ENCODE measurements at places on chromosomes 4 and X. TPM values are rescaled to one million over a fixed set of nuclear protein-coding genes. Genes with fewer than 3 reads are reported as not detected.

DNA sequence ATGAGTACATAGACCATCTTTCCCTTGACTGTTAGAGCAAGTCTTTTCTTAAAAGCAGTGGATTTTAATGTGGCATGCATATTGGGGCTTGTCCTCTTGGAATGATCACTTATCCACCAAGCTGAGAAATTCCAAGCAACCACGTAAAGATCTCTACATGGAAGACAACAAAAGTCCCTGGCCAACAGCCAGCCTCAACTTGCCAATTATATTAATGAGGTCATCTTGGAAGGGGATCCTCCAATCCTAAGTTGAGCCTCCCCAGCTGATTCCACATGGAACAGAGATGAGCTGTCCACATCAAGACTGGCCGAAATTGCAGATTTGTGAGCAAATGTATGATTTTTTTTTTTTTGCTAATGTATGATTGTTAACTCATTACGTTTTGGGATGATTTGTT lies 20.6 kb upstream of the FTHL17 start:
- no peak for DNase-seq

MAGEB16 gene
- polyA plus RNA-seq: not detected

DNA sequence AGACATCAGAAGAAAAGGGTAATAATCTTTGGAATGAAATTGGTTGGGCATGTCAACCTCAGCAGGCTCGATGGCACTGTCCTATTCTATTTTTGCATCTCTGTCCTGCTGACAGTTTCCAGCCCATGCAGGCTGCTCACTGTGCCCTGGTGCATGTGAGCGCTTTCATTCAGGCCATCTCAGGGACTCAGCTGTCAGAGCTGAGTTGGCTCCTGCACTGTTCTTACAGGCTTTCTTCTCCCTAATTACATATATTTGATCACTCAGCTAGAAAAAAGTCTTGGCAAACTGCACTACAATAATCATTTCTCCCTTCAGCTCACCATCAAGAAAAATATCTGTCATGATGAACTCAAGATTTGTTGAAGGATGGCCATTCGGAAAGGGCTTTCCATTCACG lies 84.7 kb downstream of the RASL11B start:
- DNase-seq: no peak

GRCh38 chr4:91031761-91032160 lies 904.6 kb downstream of the CCSER1 start:
- no peak for DNase-seq

- no peak for DNase-seq
Measured at GRCh38 chrX:39823854-39824253, 273.9 kb downstream of the BCOR start.

- no peak for DNase-seq
Measured at GRCh38 chr4:94743838-94744237, 13.9 kb upstream of the BMPR1B start.

DNA sequence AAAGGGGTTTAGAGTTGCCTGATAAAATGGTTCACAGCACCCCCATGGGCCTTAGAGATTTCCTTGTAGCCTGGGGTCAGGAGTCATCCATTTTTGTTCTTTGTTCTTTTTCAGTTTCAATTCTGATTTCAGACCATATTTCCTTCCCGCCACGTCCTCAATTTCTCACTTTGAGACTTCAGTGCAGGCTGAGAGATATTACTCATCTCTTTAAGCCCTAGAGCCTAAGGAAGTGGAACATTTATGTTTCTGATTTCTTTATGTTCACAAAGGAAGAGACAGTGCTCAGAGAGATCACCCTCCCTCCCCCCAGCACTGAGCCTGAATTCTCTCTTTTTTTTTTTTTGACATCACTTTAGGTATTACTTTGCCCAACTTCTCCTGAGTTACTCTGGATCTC lies 56.3 kb downstream of the MSN start:
- DNase-seq: no peak

- no peak for DNase-seq
Measured at GRCh38 chrX:40514376-40514775, 66.4 kb upstream of the ATP6AP2 start.

DNA sequence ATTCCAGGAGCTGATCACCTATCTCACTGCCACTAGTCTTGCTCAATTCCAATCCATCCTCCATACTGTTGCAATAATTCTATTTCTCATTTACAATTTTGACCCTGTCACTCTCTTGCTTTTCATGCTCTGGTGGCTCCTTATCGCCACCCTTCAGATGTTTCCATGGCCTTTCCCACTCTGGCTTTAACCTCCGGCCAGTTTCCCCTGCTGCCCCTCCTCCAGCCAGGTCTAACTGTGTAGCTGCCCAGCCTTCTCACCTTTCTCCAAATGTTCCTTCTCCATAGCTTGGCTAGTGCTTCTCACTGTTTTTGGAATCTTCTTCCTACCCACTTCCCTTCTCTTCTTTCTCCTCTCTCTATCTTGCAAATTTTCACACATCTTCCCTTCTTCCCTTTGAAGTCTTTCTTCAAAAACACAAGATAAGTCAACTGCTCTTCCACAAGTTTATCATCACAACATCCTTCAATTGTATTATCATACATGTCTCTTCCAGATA lies 153.8 kb downstream of the COL25A1 start:
- no peak for DNase-seq

TFE3 gene
- polyA plus RNA-seq: 32.2 TPM

- no peak for DNase-seq
Measured at GRCh38 chr4:7153711-7154110, 38.6 kb upstream of the SORCS2 start.

FAM236C gene
- not detected for polyA plus RNA-seq
